Psoas muscle (tissue), 8 donors: ENCODE measurements at places on chromosomes 12 and 14.

DNA sequence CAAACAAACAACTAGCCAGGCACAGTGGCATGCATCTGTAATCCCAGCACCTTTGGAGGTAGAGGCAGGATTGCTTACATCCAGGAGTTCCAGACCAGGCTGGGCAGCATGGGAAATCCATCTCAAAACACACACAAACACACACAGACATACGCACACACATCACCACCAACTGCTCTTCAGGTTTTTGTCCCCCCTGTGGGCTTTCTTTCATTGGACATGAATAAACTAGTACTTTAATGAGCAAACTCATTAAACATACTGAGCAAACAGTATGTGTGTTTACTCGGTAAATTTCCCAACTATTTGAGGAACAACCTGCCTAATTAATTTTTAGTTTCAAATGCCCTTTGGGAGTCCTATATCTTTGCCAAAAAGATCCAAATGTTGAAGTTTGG lies 10.1 kb upstream of the RASSF3 start:
- H3K4me1 ChIP-seq: no peaks in the 10 kb centered on the region
- no peaks in the 10 kb centered on the region for H3K27me3 ChIP-seq
- no peaks in the 10 kb centered on the region for H3K36me3 ChIP-seq
- no peak for DNase-seq

- H3K4me1 ChIP-seq: peaks cover 81% of the 10 kb centered on the region
- peak; percentile 85 for DNase-seq
- peak overlapping the region; percentile 79 for H3K4me3 ChIP-seq
- peaks cover 35% of the 10 kb centered on the region for H3K36me3 ChIP-seq
Observed at GRCh38 chr12:124386059-124386458, 91.2 kb downstream of the RFLNA start.

DNA sequence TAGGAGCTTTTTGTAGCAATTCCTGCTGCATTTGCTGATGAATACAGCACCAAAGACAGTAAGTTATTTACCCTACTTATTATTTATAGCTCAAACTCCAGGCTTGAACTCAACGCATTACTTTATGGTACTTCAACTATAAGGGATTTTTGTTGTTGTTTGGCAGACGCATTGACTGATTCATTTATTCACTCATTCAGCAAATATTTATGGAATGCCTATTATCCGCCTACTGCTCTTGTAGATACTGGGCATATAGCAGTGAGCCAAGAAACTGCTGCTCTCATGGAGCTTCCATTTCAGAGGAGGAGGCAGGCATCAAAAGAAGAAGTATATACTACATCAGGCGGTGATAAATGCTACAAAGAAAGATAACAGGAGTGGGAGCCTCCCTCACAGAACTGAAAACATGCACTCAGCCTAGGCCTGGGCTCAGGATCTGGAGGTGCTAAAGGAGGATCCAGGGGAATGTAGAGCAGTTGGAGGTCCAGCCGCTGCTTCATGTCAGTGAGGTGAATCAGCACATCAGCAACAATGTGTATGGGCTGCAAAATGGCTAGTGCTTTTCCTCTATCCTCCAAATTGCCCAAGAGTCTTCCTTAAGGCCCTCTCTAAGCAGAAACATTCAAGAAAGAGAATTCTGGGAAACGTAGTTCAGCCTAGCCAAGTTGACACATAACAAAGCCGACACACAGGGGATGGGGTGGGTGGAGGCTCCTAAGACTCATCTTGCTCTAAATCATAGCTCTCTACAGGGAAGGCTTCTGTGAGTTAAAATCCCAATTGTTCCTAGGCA lies 157.5 kb downstream of the NRXN3 start:
- no peaks in the 10 kb centered on the region for H3K27me3 ChIP-seq
- H3K4me1 ChIP-seq: no peaks in the 10 kb centered on the region
- H3K27ac ChIP-seq: no peak overlapping the region
- no peak for DNase-seq
- H3K4me3 ChIP-seq: no peak overlapping the region

DNA sequence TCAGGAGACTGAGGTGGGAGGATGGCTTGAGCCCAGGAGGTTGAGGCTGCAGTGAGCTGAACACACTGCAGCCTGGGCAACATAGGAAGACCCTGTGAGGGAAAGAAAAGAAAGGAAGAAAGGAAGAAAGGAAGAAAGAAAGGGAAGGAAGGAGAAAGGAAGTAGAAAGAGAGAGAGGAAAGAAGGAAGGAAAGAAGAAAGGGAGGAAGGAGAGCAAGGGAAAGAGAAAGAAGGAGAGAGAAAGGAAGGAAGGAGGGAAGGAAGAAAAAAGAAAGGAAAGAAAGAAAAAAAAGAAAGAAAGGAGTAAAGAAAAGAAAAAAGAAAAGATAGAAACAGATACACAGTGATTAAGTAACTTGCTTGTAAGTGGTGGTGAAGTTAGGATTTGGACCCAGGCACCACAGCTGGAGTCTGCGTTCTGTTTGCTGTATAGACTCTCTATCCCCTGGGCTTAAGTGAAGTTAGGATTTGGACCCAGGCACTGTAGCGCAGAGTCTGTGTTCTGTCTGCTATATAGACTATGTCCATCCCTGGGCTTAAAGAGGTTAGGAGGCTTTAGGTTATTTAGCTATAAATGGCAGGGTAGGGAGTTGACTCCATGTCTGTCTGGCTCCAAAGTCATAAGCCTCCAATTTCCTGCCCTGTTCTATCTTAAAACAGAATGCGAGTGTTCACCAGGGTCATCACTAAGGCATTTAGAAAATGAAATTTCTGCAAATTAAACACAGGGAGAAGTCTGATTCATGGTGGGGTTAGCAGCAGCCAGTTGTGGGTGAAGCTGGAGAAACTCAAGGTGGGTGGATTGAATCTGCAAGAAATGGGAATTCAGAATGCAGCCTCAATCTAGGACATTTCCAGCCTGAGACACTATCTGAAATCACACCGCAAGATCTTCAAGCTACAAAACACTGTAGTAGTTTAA lies 13.3 kb upstream of the C12orf75 start:
- no peaks in the 10 kb centered on the region for H3K36me3 ChIP-seq
- no peaks in the 10 kb centered on the region for H3K27me3 ChIP-seq
- DNase-seq: no peak

- DNase-seq: no peak
- no peak overlapping the region for H3K27ac ChIP-seq
- H3K4me3 ChIP-seq: no peak overlapping the region
Observed at GRCh38 chr12:113179023-113179422, 6.3 kb downstream of the DDX54 start.

DNA sequence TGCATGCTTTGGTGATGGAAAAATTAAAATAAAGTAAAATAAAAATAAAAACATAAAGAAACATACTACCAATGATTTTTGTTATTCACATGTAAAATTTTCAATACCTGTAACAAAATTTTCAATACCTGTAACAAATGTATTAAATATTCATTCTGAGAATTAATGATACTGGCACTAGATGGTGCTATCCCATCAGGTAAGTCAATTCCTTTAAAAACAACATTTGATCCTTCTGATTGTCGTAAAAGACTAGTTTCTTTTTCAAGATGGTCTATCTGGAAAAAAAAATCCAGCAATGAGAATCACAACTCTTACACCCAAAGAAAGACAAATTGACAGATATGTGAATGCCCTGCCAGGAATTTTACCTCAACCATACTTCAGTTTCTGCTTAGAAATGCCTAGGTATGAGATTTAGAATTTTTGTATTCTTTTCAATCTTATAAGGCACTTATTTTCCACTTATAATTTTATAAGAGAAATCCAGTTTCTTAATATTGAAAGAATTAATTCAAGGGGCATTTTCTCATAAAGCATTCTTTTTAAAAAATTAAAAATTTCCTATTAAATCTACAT lies 30.7 kb downstream of the CEP290 start:
- H3K4me3 ChIP-seq: no peak overlapping the region
- H3K27ac ChIP-seq: no peak overlapping the region
- peaks cover 78% of the 10 kb centered on the region for H3K36me3 ChIP-seq
- H3K4me1 ChIP-seq: no peaks in the 10 kb centered on the region
- DNase-seq: no peak

DNA sequence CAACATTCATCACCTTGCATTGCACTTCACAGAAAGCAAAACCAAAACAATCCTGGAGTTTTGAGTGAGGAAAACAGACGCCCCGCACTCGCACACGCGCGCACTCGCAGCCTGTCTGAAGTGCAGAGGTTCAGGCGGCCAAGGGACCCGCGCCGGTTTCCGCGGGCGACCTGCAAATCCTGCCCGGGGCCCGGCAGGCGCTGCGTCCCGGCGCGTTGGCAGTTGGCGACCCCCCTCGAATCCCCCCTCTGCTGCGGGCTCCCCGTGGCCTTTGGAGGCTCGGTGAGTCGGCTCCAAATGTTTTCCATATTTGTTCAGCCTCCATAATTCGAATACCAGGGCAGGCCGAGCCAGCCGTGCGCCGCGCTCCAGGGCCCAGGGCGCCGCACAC lies at the start of gene SSPN:
TSS of gene SSPN (plus strand) at position 324 of the 391 bp plus-strand sequence. CDS start 100 bp downstream, outside the sequence.
- peaks cover 28% of the 10 kb centered on the region for H3K4me1 ChIP-seq
- peak within 1 kb of the TSS; percentile 82 for H3K4me3 ChIP-seq
- H3K27me3 ChIP-seq: no peaks in the 10 kb centered on the region
- DNase-seq: peak; percentile 87
- H3K36me3 ChIP-seq: no peaks in the 10 kb centered on the region

GRCh38 chr12:71795901-71796300 lies 41.2 kb downstream of the RAB21 start:
- H3K27me3 ChIP-seq: no peaks in the 10 kb centered on the region
- no peak overlapping the region for H3K27ac ChIP-seq
- no peaks in the 10 kb centered on the region for H3K36me3 ChIP-seq
- no peak overlapping the region for H3K4me3 ChIP-seq

DNA sequence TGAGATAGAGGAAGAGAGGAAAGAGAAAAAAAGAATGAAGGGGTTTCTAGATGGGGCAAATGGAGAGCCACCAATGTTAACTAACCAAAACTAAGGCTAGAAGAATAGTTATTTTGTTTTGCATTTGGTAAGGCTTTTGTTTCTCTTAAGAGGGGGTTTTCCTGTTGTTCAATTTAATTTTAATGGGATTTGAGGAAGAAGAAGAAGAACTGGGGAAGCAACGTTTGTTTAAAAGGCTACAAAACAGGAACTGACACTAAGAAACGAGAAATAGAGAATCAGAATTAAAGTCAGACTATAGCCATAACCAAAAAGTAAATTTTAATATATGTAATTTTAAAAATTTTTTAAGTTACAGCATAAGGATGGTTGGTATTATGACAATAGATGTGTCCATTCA lies 13.7 kb downstream of the TXNDC16 start:
- H3K36me3 ChIP-seq: no peaks in the 10 kb centered on the region
- H3K27ac ChIP-seq: no peak overlapping the region
- no peaks in the 10 kb centered on the region for H3K4me1 ChIP-seq

DNA sequence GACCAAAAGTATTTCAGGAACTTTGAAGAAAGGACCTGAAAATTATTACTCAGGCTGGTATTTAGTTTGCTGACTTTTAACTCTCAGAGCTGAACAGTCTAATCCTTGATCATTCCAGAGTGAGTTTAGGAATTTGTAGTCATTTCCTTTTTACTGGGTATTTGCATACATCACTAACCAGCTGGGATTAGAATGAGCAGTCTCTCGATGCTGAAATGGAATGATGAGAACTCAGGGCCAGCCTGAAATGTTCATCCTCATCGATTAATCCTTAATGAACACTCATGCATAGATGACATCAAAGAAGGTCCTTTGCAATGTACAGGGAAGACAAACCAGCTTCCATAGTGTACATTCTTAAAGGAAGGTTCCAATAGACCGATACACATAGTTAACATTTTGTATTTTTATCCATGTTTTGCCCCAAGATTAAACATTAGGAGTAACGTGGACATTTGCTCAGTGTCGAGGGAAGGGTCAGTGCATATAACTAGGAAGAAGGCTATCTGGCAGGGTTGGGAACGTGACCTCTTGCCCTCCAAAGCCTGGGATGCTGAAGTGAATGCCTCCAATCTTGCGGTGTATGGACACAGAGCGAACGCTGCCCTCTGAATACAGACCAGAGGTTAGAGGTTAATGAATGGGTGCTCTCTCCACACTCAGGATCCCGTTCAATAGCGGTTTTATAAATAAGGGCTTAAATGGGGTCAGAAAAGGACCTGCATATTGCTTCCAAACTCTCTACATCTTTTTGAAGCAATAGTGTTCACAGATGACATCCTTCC lies 14.5 kb downstream of the FBXL14 start:
- H3K27me3 ChIP-seq: no peaks in the 10 kb centered on the region
- H3K4me1 ChIP-seq: peaks cover 2% of the 10 kb centered on the region
- no peak overlapping the region for H3K4me3 ChIP-seq
- no peak for DNase-seq
- no peaks in the 10 kb centered on the region for H3K36me3 ChIP-seq

- no peaks in the 10 kb centered on the region for H3K36me3 ChIP-seq
- no peak for DNase-seq
- no peaks in the 10 kb centered on the region for H3K27me3 ChIP-seq
- no peak overlapping the region for H3K4me3 ChIP-seq
- H3K4me1 ChIP-seq: no peaks in the 10 kb centered on the region
Observed at GRCh38 chr12:107184359-107184930, 91.1 kb upstream of the CRY1 start.

GRCh38 chr12:125371033-125371432 lies 305.8 kb downstream of the AACS start:
- no peaks in the 10 kb centered on the region for H3K4me1 ChIP-seq
- no peak overlapping the region for H3K4me3 ChIP-seq
- no peaks in the 10 kb centered on the region for H3K36me3 ChIP-seq
- H3K27me3 ChIP-seq: no peaks in the 10 kb centered on the region

GRCh38 chr12:6734506-6735387 lies 10.9 kb downstream of the COPS7A start:
- peak overlapping the region; percentile 84 for H3K27ac ChIP-seq
- no peaks in the 10 kb centered on the region for H3K27me3 ChIP-seq
- no peak overlapping the region for H3K4me3 ChIP-seq
- no peak for DNase-seq
- peaks cover 36% of the 10 kb centered on the region for H3K36me3 ChIP-seq

DNA sequence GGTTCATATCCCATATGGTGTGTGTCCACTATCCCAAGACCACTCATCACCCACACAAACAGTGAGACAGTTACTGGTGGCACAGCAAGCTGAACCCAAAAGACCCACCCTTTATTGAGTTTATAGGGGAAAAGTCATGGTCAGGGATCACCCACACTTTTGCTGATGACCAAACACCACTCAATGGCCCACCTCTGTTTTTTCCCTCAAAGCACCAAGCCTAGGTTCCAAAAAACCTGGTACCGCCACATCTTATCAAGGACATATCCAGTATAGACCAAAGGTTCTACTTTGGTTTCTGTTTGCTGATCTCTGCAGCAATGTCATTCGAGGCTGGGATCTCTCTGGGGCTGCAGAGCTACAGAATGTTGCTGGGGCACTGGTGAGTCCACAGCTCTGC lies 19.7 kb upstream of the OR6S1 start:
- H3K36me3 ChIP-seq: no peaks in the 10 kb centered on the region
- H3K27ac ChIP-seq: no peak overlapping the region
- H3K27me3 ChIP-seq: peaks cover 21% of the 10 kb centered on the region
- no peak for DNase-seq
